ENCODE measurements at places on chromosomes 5 and 9.

DNA sequence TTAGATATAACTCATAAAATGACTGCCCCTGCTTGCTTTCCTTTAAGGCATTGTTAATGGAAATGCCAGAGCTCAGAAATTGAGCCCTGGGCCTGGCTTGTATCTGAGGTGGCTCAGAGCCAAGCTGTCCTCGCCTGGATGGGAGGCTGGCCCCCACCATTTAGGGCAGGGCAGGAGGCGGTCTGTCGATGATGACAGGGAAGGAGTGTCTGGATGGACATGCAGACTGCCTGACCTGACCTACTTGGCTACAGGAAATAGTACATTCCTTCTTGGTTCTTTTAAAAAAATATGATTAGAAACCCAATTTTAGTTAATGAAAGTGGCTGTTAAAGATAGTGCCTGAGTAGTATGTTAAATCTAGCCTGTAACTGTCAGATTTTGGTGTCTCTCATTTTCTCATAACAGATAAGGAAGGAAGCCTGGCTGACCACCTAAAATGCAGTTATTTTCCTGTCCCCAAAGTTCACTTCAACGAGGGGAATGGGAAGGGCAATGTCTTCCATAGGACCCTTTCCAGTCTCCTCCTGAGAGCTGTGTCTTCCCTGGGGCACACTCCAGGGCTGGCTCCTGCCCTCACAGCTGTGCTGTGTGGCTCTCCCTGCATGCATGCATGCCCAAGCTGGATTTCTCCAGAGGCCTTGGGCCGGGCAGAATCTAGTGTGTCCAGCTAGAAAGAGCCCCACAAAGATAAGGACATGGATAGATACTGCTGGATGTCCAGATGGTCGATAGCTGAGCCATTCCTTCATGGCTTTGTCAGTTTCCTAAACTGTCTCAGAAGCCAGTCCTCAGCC lies 42.3 kb downstream of the MACROH2A1 start:
- DNase-seq, result no peak

- no peak for DNase-seq
Measured at GRCh38 chr9:128575916-128576315, 23.5 kb downstream of the SPTAN1 start.

DNA sequence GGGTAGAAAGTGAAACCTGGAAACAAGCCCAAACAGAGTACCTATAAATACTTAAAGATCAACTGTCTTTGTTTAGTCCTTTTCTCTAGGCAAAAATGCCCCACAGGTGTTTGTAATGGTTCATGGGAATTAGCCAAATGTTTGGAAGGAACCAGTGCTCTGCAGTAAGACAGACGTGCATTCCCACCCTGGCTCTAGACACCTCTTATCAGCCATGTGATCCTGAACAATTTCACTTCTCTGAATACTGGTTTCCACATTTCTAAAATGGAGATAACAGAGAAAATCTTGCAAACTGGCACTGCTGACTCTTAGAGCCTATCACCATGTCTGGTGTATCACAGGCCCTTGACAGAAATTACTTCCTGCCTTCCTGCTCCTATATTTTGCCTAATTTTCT lies 30.0 kb downstream of the GLIS3 start:
- DNase-seq, result no peak

DNA sequence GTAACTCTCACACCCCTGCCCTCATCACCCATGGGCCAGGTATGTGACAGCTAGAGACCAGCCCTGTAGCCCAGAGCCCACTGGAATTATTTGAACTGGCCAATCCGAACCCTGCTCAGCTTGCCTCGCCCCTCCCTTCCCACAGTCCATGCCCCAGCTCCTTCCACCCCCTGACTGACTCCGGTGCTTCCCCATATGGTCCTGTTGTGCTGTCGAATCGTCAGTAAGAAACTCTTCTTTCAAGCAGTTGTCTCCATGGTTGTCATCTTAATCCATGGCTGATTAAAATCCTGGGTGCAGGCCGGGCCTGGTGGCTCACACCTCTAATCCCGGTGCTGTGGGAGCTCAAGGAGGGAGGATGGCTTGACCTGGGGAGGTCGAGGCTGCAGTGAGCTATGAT lies 118.5 kb downstream of the COL23A1 start:
- DNase-seq, result no peak

DNA sequence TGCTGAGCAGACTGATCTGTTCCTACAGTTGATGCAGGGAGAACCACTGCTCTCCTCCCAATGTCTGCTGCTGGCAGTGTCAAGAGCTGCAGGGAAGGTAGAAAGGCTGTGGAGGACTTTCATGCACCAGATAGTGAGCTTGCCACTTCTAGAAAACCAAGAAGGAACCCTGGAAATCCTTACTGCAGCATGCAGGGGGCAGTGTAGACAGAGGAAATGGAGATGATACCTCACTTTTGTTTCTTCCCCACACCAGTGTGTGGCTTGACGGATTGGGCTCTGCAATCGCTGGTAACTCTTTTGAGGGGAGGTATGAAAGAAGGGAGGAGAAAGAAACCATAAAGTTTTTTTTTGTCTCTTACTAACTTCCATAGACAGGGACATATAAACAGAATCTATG lies 480.7 kb downstream of the DMAC1 start:
- DNase-seq, result no peak

- peak; percentile 71 for DNase-seq
Measured at GRCh38 chr5:138274189-138274853, at the start of gene GFRA3. GFRA3 (minus strand) TSS chr5:138274621; CDS start chr5:138274424, 197 bp downstream.

All from GM23338 (cell line).